Activated naive CD8-positive, alpha-beta T cell treated with anti-CD3 and anti-CD28 coated beads for 36 hours (primary cell): ENCODE measurements at places on chromosomes 2 and 18. TPM values are rescaled to one million over a fixed set of nuclear protein-coding genes. Genes with fewer than 3 reads are reported as not detected.

GRCh38 chr2:54878182-54878581, 154.7 kb downstream of the EML6 start:
- H3K36me3 ChIP-seq, result no peaks in the 10 kb centered on the region
- no peaks in the 10 kb centered on the region for H3K27me3 ChIP-seq
- no peak overlapping the region for H3K4me3 ChIP-seq
- no peaks in the 10 kb centered on the region for H3K4me1 ChIP-seq
- H3K27ac ChIP-seq, result no peak overlapping the region
- no peak for DNase-seq

GRCh38 chr18:5628512-5629255, 84.9 kb upstream of the EPB41L3 start:
- peaks cover 42% of the 10 kb centered on the region for H3K27me3 ChIP-seq
- no peak overlapping the region for H3K27ac ChIP-seq
- no peaks in the 10 kb centered on the region for H3K36me3 ChIP-seq

DNA sequence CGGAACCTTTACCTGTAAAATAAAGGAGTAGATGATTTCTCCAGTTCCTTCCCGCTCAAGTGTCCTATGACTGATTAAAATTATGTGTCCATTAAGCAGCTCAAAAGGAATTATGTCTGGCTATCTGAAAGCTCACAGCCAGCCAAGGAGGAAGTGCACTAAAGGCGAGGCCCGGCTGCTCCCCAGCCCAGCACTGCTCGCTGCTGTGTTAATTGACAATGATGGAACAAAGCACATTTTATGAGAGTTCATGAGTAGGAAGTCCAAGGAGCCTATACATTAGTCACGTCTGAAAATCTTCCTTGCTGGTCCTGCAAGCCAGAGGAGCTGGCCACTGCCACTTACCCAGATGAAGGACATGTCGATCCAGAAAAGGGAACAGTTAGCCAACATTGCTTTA, 14.3 kb downstream of the TTC32 start:
- H3K4me1 ChIP-seq, result peaks cover 11% of the 10 kb centered on the region
- H3K27me3 ChIP-seq, result no peaks in the 10 kb centered on the region
- no peak for DNase-seq
- no peak overlapping the region for H3K4me3 ChIP-seq
- H3K36me3 ChIP-seq, result peaks cover 8% of the 10 kb centered on the region
- H3K27ac ChIP-seq, result no peak overlapping the region

DNA sequence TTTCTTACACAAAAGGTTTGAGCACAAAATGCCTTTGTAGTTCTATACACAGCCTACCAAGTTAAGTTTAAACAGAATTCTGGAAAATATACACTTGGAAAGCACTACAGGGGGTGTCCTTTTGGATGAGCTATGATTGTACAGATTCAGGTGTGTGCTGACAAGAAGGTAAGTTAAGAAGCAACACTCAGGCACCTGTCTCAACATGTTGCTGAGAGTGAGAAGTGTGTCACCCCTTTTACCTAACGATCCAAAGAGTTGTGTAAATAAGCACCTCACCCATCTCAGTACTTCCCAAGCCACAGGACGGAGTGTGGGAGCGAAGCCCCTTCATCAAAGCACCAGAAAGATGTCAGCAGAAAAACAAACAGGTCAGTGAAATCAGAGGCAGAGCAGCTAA, 109.5 kb upstream of the DAPL1 start:
- H3K4me3 ChIP-seq, result no peak overlapping the region
- peaks cover 5% of the 10 kb centered on the region for H3K27me3 ChIP-seq
- peaks cover 1% of the 10 kb centered on the region for H3K36me3 ChIP-seq

- no peak for DNase-seq
- H3K27me3 ChIP-seq, result no peaks in the 10 kb centered on the region
- peaks cover 8% of the 10 kb centered on the region for H3K4me1 ChIP-seq
- H3K4me3 ChIP-seq, result no peak overlapping the region
These were observed 13.1 kb upstream of the TMBIM1 start for GRCh38 chr2:218305383-218305782.

The CAD gene
- 134 TPM for total RNA-seq

DNA sequence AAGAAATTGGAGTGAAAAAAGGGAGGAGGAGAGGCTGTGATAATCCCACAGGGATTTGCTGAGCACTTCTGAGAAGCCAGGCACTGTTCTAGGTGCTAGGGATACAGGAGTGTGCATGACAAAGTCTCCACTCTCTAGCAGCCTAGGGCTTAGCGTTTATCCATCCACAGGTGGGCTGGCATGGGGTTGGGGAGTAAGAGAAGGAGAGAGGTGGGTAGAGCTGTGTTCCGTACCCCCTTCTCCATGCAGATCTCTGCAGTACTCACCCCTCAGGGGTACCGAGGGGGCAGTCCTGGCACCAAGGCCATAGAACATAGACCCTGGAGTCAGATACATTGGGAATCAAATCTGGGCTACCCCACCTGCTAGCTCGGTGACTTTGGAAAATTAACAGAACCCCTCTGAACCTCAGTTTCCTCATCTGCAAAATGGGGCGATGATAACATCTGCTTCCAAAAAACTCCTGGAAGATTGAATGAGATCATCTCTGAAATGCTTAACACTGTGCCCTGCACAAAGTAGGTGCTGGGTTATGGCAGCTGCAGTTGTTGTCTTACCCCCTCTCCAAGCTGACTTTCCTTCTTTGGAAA, 18.6 kb downstream of the FOSL2 start:
- H3K4me3 ChIP-seq, result peak overlapping the region; percentile 18
- peaks cover 54% of the 10 kb centered on the region for H3K4me1 ChIP-seq
- DNase-seq, result no peak
- H3K36me3 ChIP-seq, result peaks cover 63% of the 10 kb centered on the region
